ENCODE measurements at places on chromosomes 2 and 18.

GRCh38 chr2:23483791-23484190 is 98.8 kb downstream of the KLHL29 start:
- DNase-seq = no peak

DNA sequence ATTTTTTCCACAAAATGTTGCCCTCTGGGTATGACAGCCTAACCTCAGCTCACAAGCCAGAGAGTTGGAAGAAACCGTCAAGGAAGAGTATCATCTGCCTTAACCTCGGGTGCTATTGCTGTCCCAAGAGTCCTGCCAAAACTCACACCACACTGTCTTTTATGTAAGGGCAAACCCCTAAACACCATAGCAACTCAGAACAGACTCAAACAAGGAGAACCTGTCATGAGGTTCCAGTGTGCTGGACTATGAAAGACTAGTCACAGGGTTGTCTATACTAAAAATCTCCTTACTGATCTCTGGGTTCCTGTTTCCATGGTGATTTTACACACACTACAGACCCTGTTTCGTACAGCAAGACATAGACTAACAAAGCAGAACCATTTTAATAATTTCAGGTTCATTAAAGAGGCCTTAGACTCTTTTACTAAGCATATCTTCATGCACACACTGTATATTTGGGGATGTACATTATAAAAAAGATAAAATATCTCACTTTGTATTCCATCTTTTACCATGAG is 159.8 kb downstream of the PKP4 start:
- DNase-seq = no peak

DNA sequence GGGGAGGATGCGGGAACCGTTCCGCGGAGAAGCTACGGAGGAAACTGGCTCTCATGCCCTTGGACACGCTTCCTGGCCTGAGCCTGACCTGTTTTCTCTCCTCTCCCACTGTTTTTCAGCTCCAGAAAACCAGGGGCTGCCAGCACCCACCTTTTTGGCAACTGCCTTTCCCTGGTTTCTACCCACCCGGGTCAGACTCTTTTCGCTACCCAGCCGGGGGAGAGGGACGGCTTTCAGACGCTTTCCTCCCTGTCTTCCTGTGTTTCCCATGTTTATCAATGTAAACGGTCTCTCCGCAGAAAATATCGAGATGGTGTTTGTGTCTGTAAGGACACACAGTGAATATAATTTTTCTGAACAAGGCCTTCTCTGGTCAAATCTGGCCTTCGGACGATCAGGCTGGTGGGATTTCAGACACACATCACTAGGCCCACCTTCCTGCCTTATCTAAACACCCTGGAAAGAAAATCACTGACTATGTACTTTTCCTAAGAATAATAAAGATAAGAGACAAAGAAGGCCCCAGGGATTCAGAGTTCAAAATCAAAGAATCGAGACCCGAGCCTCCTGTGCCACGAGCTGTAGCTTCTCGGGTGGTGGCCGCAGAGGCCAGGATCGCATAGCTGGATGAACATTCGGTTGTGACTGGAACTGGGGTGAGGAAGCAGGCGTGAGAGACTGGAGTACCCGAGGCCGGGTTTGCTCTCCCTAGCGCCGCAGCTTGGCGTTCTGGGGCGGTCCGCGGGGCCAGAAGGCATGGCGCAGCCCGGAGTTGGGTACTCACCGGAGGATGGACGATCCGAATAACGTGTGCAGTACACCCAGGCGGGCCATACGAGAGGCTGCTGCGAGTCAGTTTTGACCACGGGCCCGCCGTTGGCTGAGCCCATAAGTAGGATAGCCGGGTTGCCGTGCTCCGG is 1.7 kb downstream of the EN1 start:
- no peak for DNase-seq

GRCh38 chr2:209348433-209348832 is 75.4 kb upstream of the MAP2 start:
- no peak for DNase-seq

DNA sequence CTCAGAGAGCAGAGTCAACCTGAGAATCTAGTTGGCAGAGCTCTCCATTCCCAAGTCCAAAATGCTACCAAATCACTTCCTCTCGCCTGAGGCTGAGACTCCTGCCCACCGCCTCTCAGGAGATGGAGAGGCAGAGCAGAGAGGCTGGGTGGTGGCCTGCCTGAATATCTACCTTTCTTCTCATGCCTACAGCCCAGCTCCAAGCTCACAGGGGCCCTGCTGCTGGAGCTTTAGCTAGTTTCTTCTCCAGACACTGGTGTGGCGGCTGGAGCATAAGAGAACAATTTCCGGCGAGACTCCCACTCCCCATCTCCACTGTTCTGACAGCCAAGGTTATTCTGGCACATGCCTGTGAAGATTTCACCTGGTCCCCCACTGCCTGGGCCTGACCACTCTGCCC is 8.1 kb upstream of the CYP26B1 start:
- no peak for DNase-seq

DNA sequence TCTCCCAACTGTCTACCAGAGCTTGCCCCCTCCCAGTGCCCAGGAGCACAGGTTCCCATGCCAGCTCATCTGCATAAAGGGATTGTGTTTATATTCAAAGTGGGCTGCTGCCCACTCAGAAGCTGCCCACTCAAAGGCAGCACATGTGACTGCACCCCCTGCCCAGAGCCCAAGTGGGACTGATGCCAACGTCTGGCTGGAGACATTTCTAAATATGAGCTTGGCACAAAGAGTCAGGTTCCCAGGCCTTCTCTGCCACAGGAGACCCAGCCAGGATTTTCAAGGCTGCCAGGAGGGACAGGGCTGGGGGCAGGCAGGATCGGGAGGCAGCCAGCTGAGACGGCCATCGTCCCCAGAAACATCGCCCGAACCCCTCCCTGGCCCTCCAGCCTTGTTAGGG is 67.1 kb downstream of the ZBTB7C start:
- no peak for DNase-seq

DNA sequence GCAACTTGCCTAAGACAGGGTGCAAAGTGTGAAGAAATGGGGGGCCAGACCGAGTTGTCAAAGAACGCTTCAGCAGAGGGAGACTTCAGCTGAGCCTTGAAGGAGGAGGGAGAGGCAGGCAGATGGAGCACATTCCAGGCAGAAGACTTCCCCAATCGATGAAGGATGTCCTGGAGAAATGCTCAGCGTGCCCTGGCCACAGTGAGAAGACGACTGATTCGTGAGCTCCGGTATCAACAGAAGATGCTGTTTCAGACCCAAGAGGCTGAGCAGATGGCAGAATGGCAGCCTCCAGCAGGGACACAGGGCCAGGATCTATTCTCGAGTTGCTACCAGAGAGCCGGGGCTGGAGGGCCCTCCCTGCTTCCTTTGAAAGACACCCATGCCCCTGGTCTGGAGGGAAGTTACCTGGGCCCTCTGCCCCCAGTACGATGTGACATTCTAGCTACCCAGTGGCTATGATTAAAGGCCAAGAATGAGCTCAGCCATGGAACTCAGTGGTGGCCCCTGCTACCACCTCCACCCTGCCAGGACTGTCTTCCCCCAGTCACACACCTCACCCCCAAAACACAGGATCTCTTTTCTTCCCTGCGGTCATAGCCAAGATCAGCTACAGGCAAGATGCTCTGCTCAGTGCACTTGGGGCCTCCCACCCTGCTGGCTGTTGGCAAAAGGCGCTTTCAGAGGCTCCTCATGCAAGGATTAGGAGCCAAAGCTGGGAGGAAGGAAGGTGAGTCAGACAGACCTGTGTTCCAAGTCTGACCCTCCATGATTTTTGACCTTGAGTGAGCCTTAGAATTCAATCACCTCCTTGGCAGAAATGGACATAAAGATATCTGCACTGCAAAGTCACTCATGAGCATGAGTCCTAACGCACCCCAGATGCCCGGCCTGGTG is 84.3 kb downstream of the TFCP2L1 start:
- no peak for DNase-seq

GRCh38 chr18:3877678-3878077 is 427.7 kb downstream of the TGIF1 start:
- no peak for DNase-seq

Data from GM19239 (cell line).